ENCODE measurements at places on chromosomes 6 and 20.

DNA sequence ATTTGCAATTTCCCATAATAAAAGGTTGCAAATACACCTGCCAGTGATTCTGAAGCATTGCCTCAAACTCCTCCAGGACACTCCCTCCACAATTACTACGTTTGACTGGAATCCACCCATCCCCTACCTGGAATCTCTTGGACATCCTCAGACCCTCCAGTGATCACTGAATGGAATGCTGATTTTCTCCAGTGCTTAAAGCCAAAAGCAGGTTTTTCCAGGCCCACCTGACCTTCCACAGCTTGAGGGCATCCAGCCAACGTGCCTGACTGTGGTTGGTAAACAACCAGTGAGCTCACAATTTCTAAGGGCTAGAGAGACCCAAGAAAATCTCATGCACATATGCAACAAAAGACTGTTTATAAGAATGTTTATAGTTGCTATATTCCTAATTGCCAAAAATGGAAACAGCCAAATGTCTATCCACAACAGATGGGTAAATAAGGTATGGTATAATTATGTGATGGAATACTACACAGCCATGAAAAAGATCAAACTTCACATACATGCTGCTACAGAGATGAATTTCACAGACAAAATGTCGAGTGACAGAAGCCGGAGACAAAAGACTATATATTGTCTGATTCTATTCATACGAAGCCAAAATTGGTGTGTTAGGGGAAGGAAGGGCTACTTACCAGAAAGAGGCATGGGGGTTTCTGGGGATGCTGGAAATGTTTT is 147.1 kb upstream of the RREB1 start:
- H3K4me1 ChIP-seq = no peaks in the 10 kb centered on the region
- no peaks in the 10 kb centered on the region for H3K36me3 ChIP-seq
- no peak for DNase-seq
- no peaks in the 10 kb centered on the region for H3K27me3 ChIP-seq
- H3K27ac ChIP-seq = no peak overlapping the region

GRCh38 chr6:18211338-18211737 is 53.0 kb downstream of the DEK start:
- H3K27ac ChIP-seq = no peak overlapping the region
- H3K27me3 ChIP-seq = no peaks in the 10 kb centered on the region
- DNase-seq = no peak
- H3K36me3 ChIP-seq = peaks cover 15% of the 10 kb centered on the region
- peaks cover 13% of the 10 kb centered on the region for H3K4me1 ChIP-seq

- H3K27me3 ChIP-seq = no peaks in the 10 kb centered on the region
- no peaks in the 10 kb centered on the region for H3K36me3 ChIP-seq
- H3K4me3 ChIP-seq = no peak overlapping the region
- no peak for DNase-seq
- H3K27ac ChIP-seq = no peak overlapping the region
Observed at GRCh38 chr20:38199501-38200390, 34.7 kb upstream of the TGM2 start.

DNA sequence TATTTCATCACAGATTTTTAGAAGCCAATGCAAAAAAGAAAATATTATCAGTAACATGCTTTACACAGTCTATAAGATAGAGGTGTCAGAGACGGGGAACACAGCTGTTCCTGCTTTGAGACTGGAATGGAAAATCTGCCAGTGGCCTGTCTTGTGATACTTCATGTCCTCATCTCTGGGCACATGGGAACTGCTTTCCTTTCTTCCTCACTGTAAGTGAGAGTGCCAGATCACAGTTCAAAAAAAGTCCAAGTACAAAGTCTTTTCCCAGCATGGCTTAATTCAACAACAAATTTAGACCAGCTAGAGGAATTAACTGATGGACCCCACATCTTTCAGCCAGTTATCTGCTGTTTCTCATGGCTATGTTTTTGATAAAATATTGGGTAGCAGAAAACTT is 490.4 kb downstream of the CDKAL1 start:
- H3K4me3 ChIP-seq = no peak overlapping the region
- H3K27me3 ChIP-seq = no peaks in the 10 kb centered on the region
- H3K27ac ChIP-seq = no peak overlapping the region
- peaks cover 4% of the 10 kb centered on the region for H3K36me3 ChIP-seq
- H3K4me1 ChIP-seq = peaks cover 13% of the 10 kb centered on the region

- H3K27ac ChIP-seq = no peak overlapping the region
- no peak overlapping the region for H3K4me3 ChIP-seq
- DNase-seq = no peak
- H3K27me3 ChIP-seq = peaks cover 2% of the 10 kb centered on the region
- no peaks in the 10 kb centered on the region for H3K4me1 ChIP-seq
Observed at GRCh38 chr20:14860410-14860814, 523.0 kb upstream of the FLRT3 start.

DNA sequence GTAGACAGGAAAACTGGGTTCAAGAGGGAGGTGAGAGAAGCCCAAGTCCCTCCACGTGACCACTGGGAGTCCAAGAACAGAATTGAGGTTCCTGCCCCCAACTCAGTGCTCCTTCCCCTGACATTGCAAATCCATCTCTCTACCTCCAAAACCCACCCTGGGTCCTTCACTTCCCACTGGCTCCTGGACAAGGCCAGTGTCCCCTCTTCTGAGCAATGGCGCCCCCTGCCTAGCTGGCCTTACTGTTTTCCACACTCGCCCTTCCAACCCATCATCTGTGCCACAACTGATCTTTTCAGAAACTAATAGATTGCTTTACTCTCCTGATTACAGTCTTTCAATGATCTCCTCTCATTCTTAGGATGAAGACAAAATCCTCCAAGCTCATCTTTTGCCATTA is 200.3 kb downstream of the ANKRD60 start:
- peak; percentile 74 for DNase-seq
- H3K27ac ChIP-seq = no peak overlapping the region
- H3K36me3 ChIP-seq = no peaks in the 10 kb centered on the region
- no peaks in the 10 kb centered on the region for H3K4me1 ChIP-seq
- H3K27me3 ChIP-seq = peaks cover 44% of the 10 kb centered on the region
- H3K4me3 ChIP-seq = no peak overlapping the region
